ENCODE measurements at places on chromosomes 12 and 14.

DNA sequence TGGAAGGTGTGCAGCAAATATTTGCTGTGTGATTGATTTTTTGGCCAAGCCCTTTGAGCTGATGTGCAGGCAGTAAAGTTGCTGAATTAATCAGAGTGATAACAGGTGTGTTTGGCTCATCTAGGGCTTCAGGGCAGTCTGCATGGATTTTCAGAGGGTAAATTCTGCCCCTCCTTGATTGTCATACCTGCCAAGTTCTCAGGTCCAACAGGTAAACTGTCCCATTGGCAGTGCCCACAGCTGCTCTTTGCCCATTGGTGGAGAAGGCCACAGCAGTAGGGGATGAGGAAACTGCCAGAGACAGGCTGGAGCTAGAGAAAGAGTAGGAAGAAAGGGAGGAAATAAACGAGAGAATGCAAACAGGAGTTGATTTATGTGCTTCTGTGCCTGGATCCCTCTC, 33.6 kb downstream of the TEP1 start:
- H3K4me3 ChIP-seq = no peak overlapping the region
- H3K36me3 ChIP-seq = peaks cover 87% of the 10 kb centered on the region

- no peaks in the 10 kb centered on the region for H3K4me1 ChIP-seq
- no peak for DNase-seq
- no peak overlapping the region for H3K27ac ChIP-seq
- no peaks in the 10 kb centered on the region for H3K27me3 ChIP-seq
These were observed 21.8 kb upstream of the PLEKHA5 start for GRCh38 chr12:19107750-19108149.

- H3K36me3 ChIP-seq = no peaks in the 10 kb centered on the region
- peak; percentile 76 for DNase-seq
- no peak overlapping the region for H3K4me3 ChIP-seq
- peaks cover 72% of the 10 kb centered on the region for H3K4me1 ChIP-seq
- H3K27ac ChIP-seq = no peak overlapping the region
These were observed 149.3 kb downstream of the CALM1 start for GRCh38 chr14:90545966-90546751.

DNA sequence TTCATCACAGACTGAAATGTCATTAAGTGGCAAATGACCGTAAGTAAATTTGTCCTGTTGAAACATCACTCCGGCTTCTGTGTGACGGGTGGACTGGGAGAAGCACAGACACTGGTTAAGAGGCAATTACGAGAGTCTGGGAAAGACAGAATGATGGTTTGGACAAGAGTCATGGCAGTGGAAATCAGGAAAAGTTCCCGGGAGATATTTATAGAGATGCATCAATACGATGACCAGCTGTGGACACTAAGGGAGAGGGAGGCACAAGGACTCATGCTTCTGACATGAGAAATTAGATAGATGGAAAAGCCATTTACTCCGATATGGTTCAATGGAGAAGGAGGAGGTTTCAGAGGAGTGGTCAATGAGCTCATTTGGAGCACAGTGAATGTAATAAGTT, 27.3 kb downstream of the CKAP4 start:
- DNase-seq = no peak
- no peaks in the 10 kb centered on the region for H3K4me1 ChIP-seq
- H3K4me3 ChIP-seq = no peak overlapping the region
- no peaks in the 10 kb centered on the region for H3K27me3 ChIP-seq
- no peaks in the 10 kb centered on the region for H3K36me3 ChIP-seq
- H3K27ac ChIP-seq = no peak overlapping the region

GRCh38 chr14:24182110-24182882, 6.3 kb downstream of the IPO4 start:
- peaks cover 97% of the 10 kb centered on the region for H3K36me3 ChIP-seq
- H3K4me3 ChIP-seq = no peak overlapping the region
- no peak overlapping the region for H3K27ac ChIP-seq
- H3K4me1 ChIP-seq = peaks cover 9% of the 10 kb centered on the region
- no peak for DNase-seq

- no peak overlapping the region for H3K27ac ChIP-seq
- DNase-seq = no peak
- H3K36me3 ChIP-seq = no peaks in the 10 kb centered on the region
- no peaks in the 10 kb centered on the region for H3K4me1 ChIP-seq
- H3K27me3 ChIP-seq = no peaks in the 10 kb centered on the region
These were observed 218.6 kb upstream of the ATP2B1 start for GRCh38 chr12:89927226-89927698.

DNA sequence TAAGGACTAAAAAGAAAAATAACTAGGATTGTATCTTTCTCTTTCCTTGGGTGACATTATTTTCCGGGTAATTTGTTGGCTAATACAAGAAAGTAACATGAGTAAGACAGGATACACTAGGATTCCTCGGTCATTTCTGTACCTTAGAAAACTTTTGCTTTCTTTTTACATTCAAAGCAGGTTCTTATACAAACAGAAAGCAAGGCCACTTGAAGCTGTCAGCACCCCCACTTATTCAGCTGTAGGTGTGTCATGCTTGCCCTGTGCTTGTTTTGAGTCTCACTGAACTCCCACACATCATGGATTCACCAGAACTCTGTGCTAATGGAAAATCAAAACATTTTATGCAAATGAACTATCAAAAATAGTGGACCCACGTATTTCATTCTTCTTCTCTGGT, 266.8 kb upstream of the CLEC14A start:
- H3K4me1 ChIP-seq = no peaks in the 10 kb centered on the region
- no peak for DNase-seq
- no peaks in the 10 kb centered on the region for H3K27me3 ChIP-seq
- no peak overlapping the region for H3K4me3 ChIP-seq

DNA sequence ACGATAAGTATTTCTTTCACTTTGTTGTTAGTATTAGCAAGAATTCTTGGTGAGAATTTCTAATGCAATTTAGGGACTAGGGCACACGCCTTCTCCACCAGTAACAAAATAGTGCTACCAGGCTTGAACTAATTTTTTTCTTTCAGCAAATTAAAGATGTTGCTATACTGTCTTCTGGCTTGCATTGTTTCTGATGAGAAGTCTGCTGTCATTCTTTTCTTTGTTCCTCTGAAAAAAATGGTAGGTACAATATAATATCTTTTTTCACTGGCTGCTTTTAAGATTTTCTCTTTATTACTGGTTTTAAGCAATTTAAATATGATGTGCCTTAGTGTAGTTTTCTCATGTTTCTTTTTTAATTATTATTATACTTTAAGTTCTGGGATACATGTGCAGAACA, 171.2 kb downstream of the PCNX1 start:
- no peaks in the 10 kb centered on the region for H3K4me1 ChIP-seq
- H3K27ac ChIP-seq = no peak overlapping the region
- DNase-seq = no peak
- H3K27me3 ChIP-seq = no peaks in the 10 kb centered on the region
- no peak overlapping the region for H3K4me3 ChIP-seq
